GM12878 (cell line): ENCODE measurements at places on chromosomes 4 and X. TPM values are rescaled to one million over a fixed set of nuclear protein-coding genes. Genes with fewer than 3 reads are reported as not detected.

Gene MAB21L2
- not detected in 2 replicates for total RNA-seq

Gene SOWAHD
- total RNA-seq: 7.4 and 7.8 TPM in 2 replicates

Gene KLHL5
- total RNA-seq: 16.9 and 19.7 TPM in 2 replicates

Gene MEPE
- not detected in 2 replicates for total RNA-seq

Gene CXCL9
- total RNA-seq: 0.19 and 0.21 TPM in 2 replicates

Gene DBET
- not detected in 2 replicates for total RNA-seq

Gene MAGEA1
- not detected in 2 replicates for total RNA-seq

Gene RAB9A
- total RNA-seq: 43.2 and 44.2 TPM in 2 replicates

Gene EGF
- total RNA-seq: 0.05 and 0.23 TPM in 2 replicates

Gene CXCL6
- not detected in 2 replicates for total RNA-seq

Gene HELT
- total RNA-seq: not detected in 2 replicates

Gene ANKRD50
- total RNA-seq: 0.08 and 0.10 TPM in 2 replicates

GRCh38 chr4:167966143-167966542 lies 126.2 kb upstream of the ANXA10 start:
- no peak for DNase-seq
- H3K27ac ChIP-seq: no peak overlapping the region
- H3K4me1 ChIP-seq: no peaks in the 10 kb centered on the region
- H3K4me3 ChIP-seq: no peak overlapping the region

DNA sequence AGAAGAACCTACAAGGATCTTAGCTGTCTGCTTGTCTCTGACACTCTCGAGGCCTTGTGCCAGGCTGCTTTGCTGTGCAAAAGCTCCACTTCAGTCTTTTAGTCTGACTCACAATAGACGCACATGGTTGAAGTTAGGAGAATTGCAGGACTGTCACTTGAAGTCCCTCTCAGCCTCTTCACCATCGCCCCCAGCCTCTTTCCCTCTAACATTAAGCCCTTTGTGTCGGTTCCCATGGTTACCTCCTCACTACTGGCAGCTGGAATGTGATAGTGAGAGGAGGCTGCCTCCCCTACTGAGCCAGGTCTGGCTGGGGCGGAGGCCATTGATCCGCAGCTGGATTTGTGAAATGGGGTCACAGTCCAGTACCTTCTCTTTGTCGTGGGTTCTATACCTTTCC lies 201.8 kb downstream of the SOWAHB start:
- H3K27me3 ChIP-seq: peaks cover 1% of the 10 kb centered on the region
- peak overlapping the region; percentile 42; the same call in 1 of the 2 replicates for H3K27ac ChIP-seq
- no peak for DNase-seq
- H3K4me1 ChIP-seq: peaks cover 21% of the 10 kb centered on the region

DNA sequence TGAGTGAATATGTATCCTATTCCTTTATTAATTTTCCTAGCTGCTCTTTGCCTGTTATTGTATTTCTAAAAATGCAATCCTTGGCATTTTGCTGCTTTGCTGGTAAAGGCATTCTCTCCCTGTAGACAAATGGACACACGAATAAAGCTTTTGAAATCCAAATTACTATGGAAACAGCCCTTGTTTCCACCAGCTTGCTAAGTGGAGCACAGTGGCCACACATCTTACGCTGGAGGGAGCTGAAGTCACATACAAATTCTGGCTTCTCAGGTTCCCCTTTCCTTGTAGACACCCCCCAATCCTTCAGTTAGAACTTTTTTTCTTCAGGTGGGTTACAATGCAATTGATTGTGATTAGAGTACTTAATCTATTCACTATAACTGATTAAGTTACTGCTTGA lies 66.2 kb downstream of the AGA start:
- no peaks in the 10 kb centered on the region for H3K36me3 ChIP-seq
- no peaks in the 10 kb centered on the region for H3K27me3 ChIP-seq
- no peak overlapping the region for H3K27ac ChIP-seq
- no peaks in the 10 kb centered on the region for H3K4me1 ChIP-seq

- DNase-seq: peak; percentile 5
- no peaks in the 10 kb centered on the region for H3K4me1 ChIP-seq
- H3K4me3 ChIP-seq: no peak overlapping the region
- no peaks in the 10 kb centered on the region for H3K36me3 ChIP-seq
These were observed 57.2 kb upstream of the MTMR1 start for GRCh38 chrX:150635952-150636351.

DNA sequence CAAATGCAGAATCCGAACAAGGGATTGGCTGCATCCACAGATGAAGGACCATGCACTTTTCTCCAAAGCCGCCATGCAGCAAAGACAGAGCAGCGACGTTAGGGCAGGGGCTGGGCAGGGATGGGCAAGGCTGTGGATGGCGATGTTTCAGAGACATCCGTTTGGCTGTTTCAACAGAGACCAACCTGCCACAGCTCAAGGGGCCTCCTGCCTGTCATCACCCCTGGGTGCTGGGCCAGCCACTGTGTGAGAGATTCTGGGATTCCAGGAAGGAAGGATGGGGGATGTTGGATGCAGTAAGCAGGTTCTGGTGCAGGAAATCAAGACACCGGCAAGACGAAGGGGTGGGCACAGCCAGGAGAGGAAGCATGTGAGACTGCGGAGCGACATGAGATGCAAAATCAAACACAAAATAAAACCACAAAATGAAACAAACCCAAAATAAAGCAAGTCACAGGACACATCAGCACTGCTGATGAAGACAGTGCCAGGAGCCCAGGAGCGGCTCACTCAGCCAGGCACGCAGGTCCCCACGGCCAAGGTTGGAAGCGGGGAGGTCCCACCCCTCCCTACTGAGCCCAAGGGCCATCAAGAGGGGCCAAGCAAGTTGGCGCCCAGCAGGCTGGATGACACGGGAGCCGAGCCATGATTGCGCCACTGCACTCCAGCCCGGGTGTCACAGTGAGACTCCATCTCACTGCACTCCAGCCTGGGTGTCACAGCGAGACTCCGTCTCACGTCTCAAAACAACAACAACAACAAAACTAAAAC lies 68.1 kb downstream of the FAM53A start:
- no peak for DNase-seq
- no peaks in the 10 kb centered on the region for H3K4me1 ChIP-seq
- no peaks in the 10 kb centered on the region for H3K27me3 ChIP-seq
- H3K4me3 ChIP-seq: no peak overlapping the region

DNA sequence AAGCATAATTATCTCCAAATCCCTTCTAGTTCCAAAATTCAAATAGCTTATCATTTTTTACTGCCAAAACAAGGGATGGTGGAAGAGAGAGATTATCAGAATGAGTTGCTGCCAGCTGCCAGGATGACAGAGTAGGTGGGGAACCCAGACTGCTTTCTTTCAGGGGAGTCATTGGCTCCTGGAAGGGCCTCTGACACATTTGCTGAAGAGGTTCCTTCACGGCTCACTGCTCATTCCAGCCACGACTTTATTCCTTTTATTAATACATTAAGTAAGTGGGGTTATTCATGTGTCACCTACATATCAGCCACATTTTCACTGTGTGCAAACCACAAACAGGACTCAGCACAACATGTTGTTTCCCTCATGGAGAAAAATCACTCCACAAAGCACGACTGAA lies 12.7 kb upstream of the SMIM43 start:
- peaks cover 12% of the 10 kb centered on the region for H3K4me1 ChIP-seq
- no peaks in the 10 kb centered on the region for H3K27me3 ChIP-seq
- H3K27ac ChIP-seq: no peak overlapping the region
- no peak for DNase-seq

DNA sequence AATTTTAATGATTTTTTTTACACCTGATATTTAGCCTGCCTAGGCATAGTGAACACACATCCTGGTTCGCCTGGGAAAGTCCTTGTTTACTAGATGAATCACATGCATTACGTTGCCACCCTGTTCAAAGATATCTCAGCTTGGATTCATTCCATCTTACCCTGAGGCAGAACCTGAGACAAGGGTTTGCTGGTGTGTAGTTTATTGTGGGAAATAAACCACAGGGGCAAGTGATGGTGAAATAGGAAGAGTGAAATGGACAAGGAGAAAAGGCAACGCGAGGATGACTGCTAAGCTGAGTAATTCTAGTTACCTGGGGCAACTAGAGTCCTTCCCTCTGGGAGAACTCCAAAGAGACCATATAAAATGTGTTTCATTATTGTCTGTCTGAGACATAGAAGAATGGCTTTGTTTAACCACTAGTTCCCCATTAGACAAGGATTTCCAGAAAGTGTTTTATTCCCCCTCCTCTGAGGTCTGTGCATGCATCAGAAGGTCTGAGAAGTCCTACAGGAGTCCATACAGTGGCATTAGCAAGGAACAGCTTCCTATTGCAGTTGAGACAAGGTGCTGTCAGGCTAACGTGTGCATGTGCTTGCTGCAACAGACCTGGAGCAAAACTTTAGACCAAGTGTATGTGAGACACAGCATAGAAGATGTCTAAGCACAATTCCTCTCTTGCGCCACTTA lies 797.3 kb upstream of the FRG1 start:
- no peaks in the 10 kb centered on the region for H3K27me3 ChIP-seq
- no peaks in the 10 kb centered on the region for H3K36me3 ChIP-seq
- no peaks in the 10 kb centered on the region for H3K4me1 ChIP-seq
- H3K4me3 ChIP-seq: no peak overlapping the region

DNA sequence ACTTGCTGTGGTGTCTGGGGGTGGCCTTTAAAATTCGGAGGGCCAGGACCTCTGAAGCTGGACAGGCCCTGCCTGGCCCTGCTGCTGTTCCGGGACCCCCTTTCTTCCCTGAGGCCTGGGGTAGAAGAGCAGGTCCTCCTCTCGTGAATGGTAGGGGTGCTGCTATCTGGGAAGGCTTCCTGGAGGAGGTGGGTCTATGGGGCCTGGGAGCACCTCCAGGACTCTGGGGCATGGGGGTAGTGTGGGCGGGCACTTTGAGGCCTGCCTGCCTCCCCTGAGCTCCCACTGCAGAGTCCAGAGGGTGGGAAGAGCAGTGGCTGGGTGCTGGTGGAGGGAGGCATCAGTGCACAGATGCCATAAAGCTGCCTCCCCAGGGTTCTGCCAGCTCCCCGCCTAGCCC lies 4.9 kb upstream of the MXD4 start:
- no peaks in the 10 kb centered on the region for H3K27me3 ChIP-seq
- no peaks in the 10 kb centered on the region; the same call in 1 of the 2 replicates for H3K4me1 ChIP-seq
- no peaks in the 10 kb centered on the region for H3K36me3 ChIP-seq
- no peak overlapping the region for H3K27ac ChIP-seq
- H3K4me3 ChIP-seq: no peak overlapping the region

GRCh38 chr4:143424276-143424675 lies 87.6 kb downstream of the GAB1 start:
- no peaks in the 10 kb centered on the region for H3K36me3 ChIP-seq
- no peak overlapping the region for H3K27ac ChIP-seq
- no peak overlapping the region for H3K4me3 ChIP-seq
- no peaks in the 10 kb centered on the region for H3K27me3 ChIP-seq
- DNase-seq: no peak

DNA sequence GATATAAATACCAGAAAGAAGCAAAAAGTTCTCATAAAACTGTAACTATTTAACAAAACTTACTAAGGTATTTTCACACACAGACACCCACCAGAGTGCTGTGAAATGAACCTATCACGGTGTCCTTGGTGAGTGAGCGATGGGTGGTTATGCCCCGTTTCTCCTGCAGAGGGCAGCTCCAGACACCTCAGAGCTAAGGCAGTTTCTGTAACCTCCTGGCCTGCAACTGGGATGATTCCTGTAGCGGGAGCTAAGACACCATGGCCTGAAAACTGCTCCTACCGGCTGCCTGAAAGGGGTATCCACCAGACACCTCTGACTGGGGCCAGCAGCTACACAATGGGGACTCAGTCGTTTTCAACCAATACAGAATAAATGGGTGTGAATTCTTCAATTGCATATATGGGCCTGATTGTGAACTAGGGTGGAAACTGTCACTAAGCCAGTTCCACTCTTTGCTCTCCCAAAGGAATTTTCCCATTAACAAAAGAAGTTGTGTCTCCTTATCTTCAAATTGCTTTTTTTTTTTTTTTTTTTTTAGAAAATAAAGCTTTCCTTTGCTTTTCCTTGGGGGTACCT lies 2375.8 kb upstream of the TENM3 start:
- no peaks in the 10 kb centered on the region for H3K36me3 ChIP-seq
- H3K27ac ChIP-seq: no peak overlapping the region
- H3K4me1 ChIP-seq: no peaks in the 10 kb centered on the region
- no peaks in the 10 kb centered on the region for H3K27me3 ChIP-seq

- H3K4me3 ChIP-seq: no peak overlapping the region
- H3K4me1 ChIP-seq: no peaks in the 10 kb centered on the region
These were observed 283.5 kb upstream of the ACTRT1 start for GRCh38 chrX:128335671-128336070.

DNA sequence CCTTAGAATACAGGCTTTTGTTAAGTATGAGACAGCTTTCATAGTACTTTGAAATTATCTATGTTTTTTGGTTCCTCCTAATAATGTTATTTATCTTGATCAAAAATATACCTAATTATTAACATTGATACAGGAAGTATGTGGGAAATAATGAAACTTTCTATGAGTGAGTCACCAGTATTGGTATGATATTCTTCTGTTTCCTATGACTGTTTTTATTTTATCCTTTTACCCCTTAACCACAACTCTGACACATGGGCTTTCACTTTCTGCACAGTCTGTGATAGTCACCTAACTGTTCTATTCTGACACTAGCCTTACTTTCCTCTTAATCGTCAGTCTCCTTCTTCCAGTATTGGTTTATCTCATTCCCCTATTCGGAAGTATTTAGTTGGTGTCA lies 4.7 kb downstream of the THAP9 start:
- peaks cover 19% of the 10 kb centered on the region for H3K4me1 ChIP-seq
- H3K27me3 ChIP-seq: no peaks in the 10 kb centered on the region
- no peaks in the 10 kb centered on the region for H3K36me3 ChIP-seq
- H3K4me3 ChIP-seq: no peak overlapping the region
- peak overlapping the region; percentile 54; the same call in 1 of the 2 replicates for H3K27ac ChIP-seq

DNA sequence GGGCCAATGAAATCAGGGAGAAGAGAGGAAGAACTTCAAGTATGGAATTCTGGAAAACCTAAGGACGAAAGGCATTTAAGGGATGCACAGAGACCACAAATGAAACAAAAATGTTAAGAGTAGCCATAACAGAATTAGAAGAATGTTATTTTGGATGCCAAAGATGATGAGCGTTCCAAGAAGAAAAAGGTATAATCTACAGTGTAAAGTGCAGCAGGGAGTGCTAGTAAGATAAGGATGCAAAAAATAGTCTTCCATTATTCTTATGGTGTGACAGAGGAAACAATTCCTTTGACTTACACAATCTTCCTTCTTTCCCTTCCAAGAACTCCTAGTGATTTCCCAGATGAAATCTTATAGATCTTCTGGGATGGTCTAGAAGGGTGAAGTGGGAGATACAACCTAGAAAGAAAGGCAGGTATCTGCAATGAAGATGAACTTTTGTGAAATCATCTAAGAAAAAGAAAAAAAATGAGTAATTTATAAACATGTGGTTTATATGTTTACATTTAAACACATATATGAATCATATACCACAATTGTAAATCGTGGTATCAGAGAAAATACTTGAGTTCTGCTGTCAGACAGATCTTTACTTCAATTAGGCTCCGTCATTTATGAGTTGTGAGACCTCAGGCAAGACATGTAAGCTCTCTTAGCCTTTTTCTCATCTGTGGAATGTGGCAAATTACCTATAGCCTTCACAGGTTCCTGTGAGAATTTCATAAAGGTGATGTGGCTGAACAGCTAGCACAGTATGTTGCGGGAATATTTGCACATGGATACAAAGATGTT lies 8.1 kb downstream of the MORF4L2 start:
- H3K4me3 ChIP-seq: no peak overlapping the region
- no peaks in the 10 kb centered on the region for H3K4me1 ChIP-seq

- no peaks in the 10 kb centered on the region for H3K27me3 ChIP-seq
- no peaks in the 10 kb centered on the region for H3K4me1 ChIP-seq
- no peak for DNase-seq
- H3K36me3 ChIP-seq: no peaks in the 10 kb centered on the region
- no peak overlapping the region for H3K4me3 ChIP-seq
These were observed 215.8 kb upstream of the RASGEF1B start for GRCh38 chr4:81687471-81687870.
